ENCODE measurements at places on chromosomes 12 and 14.

DNA sequence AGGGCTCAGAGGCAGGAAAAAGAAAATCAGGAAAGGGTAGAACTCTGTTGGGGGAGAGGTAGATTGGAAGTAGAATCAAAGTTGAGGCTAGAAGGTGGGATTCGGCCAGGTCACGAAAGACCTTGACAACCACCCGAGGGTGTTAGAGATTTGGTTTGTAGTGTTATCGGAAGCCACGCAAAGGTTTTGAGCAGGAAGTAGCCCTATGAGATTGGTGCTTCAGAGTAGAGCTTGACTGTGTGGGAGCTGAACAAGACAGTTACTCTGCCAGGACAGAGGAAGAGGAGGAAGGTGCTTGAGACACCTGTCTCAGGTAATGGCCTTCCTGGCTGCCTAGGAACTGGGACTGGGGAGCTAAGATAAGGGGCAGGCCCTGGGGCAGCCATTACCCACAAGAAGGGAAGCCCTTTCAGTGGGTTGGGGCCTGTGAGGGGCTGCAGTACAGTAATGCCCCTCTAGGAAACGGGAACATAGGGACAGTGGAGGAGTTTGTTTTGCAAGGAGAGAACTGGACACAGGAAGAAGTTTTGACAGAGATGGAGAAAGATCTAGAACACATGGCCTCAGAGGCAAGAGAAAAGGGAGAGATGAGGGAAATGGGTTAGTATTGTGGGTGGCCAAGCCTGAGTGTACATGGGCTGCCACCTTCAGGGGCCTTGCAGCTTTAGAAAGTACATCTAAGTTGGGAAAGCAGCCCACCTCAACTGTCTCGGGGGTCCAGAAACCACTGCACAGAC is 73.5 kb downstream of the RIN3 start:
- peak overlapping the region; percentile 33 for H3K4me3 ChIP-seq
- peak; percentile 26 for DNase-seq

DNA sequence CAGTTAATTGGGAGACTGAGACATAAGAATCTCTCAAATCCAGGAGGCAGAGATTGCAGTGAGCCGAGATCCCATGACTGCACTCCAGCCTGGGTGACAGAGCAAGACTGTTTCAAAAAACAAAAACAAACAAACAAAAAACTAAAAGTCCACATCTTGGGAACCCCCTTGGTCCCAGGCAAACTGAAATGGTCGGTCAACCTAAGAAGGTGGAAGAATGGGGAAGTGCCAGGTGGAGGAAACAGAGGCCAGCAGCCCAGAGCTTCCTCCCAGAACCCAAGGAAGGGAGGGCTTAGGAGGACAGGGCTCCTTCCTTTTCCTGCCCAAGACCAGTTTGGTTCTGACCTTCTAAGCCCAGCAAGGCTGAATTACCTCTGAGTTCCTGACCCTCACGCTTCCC is 121.0 kb upstream of the FUT8 start:
- no peak overlapping the region for H3K4me3 ChIP-seq
- H3K27ac ChIP-seq: no peak overlapping the region
- no peaks in the 10 kb centered on the region for H3K36me3 ChIP-seq
- peaks cover 39% of the 10 kb centered on the region for H3K4me1 ChIP-seq
- H3K27me3 ChIP-seq: no peaks in the 10 kb centered on the region

DNA sequence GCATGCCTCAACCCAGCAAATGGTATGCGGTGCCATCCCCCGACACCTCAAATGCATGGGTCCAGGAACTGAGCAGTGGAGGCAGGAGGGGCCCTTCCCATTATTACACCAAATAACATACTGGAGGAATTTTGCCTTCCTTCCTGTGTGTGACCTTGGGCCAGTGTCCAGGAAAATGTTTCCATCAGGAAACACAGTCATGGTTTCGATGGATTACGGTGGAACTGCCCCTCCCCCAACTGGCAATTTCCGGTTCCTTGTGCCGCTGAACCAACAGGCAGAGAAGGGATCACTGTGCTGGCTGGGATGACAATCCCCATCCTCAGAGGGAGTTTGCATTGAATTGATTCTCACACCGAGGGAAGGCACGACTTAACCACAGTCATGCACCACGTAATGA is 9.1 kb upstream of the CDC42BPB start:
- no peak overlapping the region for H3K27ac ChIP-seq
- no peaks in the 10 kb centered on the region for H3K36me3 ChIP-seq
- H3K4me1 ChIP-seq: no peaks in the 10 kb centered on the region

DNA sequence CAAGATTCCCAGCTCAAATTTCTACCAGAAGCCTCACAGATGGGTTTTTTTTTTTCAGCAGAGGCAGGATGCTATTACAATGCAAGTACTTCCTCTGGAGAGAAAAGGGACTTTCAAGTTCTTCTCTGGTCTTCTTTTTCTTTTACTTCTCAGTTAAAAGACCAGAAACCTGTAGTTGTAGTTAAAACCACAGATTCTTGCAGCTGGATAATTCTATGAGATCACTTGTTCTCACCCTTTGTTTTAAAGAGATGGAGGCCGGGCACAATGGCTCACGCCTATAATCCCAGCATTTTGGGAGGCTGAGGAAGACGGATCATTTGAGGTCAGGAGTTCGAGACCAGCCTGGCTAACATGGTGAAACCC is 47.6 kb upstream of the OVCH1 start:
- H3K36me3 ChIP-seq: no peaks in the 10 kb centered on the region
- H3K27ac ChIP-seq: no peak overlapping the region
- no peaks in the 10 kb centered on the region for H3K4me1 ChIP-seq
- DNase-seq: no peak

DNA sequence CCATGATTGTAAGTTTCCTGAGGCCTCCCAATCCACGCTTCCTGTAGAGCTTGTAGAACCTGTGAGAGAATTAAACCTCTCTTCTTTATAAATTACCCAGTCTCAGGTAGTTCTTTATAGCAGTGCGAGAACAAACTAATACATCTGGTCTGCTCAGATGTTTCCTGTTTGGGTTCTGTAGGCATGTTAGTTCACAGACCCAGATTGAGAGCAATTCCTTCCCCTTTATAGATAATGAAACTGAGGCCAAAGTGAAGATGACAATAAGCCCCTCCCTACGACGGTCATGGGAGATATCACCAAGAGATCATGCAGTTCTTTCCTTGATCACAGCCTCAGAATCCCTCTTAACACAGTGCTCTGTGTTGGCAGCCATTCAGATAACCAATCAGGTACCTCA is 76.5 kb upstream of the CLMN start:
- no peaks in the 10 kb centered on the region for H3K27me3 ChIP-seq
- no peaks in the 10 kb centered on the region for H3K36me3 ChIP-seq
- no peak overlapping the region for H3K27ac ChIP-seq
- no peak overlapping the region for H3K4me3 ChIP-seq
- DNase-seq: no peak
- H3K4me1 ChIP-seq: no peaks in the 10 kb centered on the region

DNA sequence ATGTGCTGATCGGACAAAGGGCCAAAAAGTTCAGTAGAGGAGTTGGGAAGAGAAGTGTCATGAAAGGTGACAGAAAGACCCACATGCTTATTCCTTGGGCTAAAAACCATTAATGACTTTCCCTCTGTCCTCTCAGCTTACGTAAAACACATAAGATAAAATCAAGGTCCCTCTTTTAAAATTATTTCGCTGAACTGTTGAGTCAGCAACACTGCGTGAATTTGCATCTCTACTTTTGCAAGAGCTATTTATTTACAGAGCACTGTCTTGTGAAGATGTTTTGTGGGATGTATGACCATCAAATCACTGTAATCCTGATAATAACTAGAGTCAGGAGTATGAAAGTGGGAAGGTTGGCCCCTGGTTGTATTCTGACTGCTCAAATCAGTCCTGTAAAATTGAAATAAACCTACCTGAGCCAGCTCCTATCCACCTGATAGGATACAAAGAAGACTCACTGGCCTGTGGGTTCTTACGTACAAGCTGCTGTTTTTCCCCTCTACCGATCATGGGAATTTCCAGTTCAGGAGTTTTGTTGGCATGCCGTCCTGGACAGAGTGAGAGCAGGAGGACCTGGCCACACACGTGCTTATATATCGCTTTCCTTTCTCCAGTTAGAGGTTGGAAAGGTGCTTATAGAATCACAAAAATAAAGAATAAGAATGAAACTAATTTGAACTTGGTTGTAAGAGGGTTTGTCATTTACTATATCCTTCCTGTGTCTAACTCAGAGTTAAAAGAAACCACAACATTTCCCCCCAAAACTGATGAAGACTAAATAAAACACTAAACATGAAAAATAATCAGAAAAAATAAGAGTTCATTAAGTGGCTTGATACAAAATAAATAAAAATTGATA is 42.9 kb downstream of the IFNG-AS1 start:
- no peak for DNase-seq
- no peaks in the 10 kb centered on the region for H3K27me3 ChIP-seq
- no peak overlapping the region for H3K4me3 ChIP-seq
- no peak overlapping the region for H3K27ac ChIP-seq

DNA sequence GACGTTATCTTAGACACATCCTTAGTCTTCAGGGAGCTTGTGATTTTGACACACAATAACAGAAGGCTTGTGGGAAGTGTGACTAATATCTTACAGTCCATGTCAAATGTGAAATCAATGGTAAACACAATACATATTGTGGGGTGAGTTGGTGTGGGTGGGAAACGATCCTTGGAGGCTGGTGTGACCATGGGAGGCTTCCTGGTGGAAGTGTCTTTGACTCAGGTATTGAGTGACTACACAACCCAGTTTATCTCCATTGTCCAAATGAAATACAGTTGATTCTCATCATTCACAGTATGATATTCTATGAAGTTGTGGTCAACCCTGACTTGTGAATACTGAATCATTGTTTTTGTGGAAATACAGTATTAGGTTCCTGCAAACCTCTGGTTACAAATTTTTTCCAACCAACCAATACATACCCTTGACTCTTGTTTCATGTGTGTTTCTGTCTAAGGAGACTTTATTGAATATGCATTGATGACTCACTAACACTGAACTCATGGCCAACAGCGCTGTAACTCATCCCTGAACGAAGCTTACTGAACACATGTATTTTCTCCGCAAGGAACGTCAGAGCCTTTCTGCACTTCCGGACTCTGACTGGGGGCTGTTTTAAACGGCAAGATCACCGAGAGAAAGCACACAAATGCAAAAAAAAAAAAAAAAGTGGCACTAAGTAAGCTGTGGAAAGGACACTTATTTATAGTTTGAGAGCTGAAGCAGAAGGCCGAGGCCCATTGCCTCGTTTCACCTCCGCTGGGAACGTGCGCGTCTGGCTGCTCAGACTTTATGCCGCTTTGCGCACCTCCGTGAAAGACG is 59.0 kb downstream of the CLMN start:
- H3K36me3 ChIP-seq: no peaks in the 10 kb centered on the region
- no peaks in the 10 kb centered on the region for H3K27me3 ChIP-seq
- no peak overlapping the region for H3K4me3 ChIP-seq

DNA sequence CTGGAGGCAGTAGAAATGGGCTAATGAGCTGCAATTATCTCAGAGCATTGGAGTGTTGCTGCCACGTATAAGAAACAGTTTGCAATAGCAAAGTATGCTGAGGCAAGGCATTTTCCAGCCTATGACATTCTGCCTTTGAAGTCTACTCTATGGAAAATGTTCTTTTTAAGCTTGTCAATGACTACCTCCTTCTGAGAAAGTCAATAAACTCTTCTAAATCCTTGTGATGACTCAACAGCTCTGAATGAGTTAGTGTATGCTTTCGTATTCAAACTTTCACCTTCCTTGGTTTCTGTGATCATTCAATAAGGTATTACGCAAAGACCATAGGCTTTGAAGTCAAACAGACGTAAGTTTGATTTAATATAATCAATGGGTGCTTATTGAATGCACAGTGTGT is 111.2 kb downstream of the CAPZA3 start:
- no peak overlapping the region for H3K27ac ChIP-seq
- H3K4me3 ChIP-seq: no peak overlapping the region
- H3K4me1 ChIP-seq: no peaks in the 10 kb centered on the region
- no peaks in the 10 kb centered on the region for H3K27me3 ChIP-seq

GRCh38 chr12:31234053-31234840 is 91.7 kb downstream of the SINHCAF start:
- DNase-seq: no peak
- no peak overlapping the region for H3K4me3 ChIP-seq
- no peak overlapping the region for H3K27ac ChIP-seq

DNA sequence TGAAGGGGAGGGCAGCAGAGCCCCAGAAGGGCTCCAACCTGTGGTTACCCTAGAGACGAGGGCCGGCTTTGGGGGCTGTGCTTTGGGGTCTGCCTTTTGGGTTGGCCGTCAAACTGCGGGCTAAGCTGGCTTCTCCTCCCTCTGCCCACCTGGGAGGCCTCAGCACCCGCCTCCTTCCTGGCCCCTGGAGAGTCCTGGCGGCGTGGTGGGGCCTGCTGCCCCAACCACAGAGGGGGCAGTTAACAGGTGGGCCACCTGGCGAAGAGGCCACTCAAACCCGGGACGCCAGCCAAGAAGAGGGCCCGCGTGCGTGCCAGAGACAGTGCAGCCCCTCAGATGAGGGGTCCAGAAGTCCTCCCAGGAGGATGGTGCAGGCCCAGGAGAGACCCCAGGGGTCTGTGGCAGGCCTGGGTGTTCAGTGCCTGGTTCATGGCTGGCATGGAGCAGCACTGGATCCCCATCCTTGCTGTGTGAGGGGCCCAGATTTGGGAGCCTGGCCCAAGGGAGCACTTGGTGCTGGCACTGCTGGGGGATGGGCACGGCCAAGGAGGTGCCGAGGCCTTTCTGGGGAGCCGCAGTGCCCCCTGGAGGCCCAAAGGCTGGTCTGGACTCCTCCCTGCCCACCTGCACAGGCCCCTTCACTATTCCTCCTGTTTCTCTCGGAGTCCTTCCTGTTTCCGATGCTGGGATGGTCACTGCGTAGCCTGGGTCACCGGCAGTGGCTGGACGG is 48.8 kb downstream of the LRCOL1 start:
- H3K36me3 ChIP-seq: peaks cover 14% of the 10 kb centered on the region
- no peaks in the 10 kb centered on the region for H3K27me3 ChIP-seq
- no peak for DNase-seq
- H3K4me1 ChIP-seq: peaks cover 7% of the 10 kb centered on the region

DNA sequence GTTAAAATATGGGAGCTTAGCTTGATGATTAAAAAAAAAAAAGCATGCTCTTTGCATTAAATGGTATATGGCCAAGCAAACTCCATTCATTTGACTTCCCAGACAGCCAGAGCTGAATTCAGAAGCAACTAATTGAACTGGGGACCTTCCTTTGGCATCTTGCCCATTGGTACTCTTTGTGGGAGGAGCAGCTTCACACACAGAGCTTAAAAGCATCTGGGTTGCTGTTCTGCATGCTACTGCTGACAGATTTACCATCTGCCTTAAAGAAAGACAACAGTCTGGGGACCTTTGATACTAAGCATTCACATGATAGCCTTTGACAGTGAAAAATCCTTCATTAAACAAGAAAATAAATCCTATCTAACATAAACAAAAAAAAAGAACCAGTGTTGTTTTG is 977.9 kb downstream of the TMTC2 start:
- no peaks in the 10 kb centered on the region for H3K27me3 ChIP-seq
- no peak overlapping the region for H3K27ac ChIP-seq
- no peaks in the 10 kb centered on the region for H3K4me1 ChIP-seq
- no peak for DNase-seq
- no peak overlapping the region for H3K4me3 ChIP-seq
- H3K36me3 ChIP-seq: no peaks in the 10 kb centered on the region

DNA sequence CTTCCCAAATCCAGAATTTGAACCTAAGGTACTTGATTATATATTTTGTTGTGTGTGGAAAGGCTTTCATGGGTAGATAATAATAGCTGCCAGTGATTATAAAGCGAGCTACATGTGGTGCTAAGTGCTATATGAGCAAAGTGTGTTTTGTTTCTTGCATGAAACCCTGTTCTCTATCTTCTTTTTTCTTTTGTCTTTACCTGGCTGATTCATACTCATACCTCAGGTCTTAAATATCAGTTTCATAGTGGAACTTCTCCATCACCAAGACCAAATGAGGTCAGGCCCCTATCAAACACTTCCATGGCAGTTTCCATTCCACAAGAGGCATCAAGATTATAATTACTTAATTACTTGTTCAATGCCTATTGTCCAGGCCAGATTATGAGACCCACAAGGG is 6.9 kb downstream of the MAP3K9 start:
- no peak for DNase-seq
- H3K27me3 ChIP-seq: no peaks in the 10 kb centered on the region
- no peaks in the 10 kb centered on the region for H3K4me1 ChIP-seq

Measured in naive thymus-derived CD4-positive, alpha-beta T cell (primary cell).